ENCODE measurements at places on chromosomes 4 and X.

DNA sequence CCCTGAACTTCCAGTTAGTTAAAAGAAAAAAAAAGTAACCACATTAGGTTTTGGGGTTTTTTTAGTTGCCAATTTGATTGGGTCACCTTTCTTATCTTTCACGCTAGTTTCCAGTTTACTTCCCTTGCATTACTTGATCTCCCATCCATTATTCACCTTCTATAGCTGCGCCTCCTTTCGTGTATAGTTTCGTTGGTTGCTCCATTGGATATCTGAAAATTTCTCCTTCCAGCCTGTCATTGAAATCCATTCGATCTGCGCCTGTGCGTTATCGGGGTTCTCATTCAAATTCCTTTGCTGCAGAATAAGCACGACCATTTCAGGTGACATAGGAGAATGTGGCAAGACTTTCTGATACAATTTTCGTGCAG is 764 bp downstream of the TRAPPC11 start:
- DNase-seq = no peak

- no peak for DNase-seq
These were observed 78.8 kb upstream of the PRPS1 start for GRCh38 chrX:107549504-107549903.

DNA sequence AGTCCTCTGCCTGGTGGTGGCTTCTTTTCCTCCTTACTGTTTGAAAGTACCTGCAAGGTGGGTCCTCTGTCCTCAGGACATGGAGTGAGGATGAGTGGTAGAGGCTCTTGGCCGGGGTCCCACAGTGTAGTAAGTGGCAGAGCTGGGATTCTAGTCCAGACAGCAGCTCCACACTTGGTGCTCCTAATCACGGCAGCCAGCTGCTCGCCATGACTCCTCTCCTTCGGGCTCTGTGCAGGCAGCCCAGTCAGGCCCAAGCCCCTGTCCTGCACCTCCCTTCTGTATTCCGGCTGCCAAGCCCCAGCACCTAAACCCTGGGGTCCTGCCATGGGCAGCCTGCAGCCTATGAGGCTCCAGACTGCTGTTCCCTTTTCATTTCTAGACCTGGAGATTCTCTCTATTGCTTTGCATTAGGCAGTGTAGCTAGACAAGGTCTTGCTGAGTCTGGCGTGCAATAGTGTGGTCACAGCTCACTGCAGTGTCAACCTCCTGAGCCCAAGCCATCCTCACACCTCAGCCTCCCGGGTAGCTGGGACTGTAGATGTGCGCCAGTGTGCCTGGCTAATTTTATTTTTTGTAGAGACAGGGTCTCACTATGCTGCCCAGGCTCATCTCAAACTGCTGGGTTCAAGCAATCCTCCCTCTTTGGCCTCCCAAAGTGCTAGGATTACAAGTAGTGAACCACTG is 24.9 kb downstream of the NSD2 start:
- DNase-seq = no peak

DNA sequence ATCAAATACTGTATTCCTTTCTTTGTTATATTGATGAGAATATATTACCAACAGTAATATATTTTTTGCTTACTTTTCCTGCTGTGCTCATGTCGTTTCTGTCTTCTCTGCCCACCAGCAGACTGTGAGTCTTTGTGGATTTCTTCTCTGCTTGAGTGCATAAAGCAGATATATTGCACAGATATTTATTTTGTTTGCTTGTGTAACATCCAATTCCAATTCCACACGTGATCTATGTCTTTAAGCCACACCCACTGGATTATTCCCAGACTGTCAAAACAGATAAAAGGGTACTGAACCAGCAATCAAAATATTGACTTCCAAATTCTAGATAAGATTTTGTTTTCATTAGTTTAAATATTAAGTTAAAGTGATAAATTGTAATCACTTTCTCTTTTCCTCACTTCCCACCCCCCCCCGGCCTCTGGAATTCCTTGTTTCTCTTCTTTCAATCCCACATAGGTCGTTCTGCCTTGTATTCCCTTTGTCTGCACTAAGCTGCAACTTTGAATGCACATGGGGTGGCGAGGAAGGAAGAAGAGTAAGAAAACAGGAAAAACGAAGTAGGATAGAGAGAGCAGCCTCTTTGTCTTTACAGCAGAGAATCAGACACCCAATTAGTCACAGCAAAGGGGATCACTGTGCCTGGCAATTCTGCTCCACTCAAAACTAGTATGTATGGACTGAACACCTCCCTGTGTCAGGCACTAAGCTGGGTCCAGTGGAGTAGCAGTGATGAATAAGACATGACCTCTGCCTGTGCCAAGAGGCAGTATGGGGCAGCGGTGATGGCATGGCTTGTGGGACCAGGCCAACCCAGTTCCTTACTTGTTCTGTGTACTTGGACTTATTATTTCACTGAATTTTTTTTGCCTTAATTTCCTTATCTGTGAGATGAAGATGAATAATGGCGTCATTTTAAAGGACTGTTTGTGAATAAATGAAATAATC is at the start of gene ADH1B:
Gene ADH1B, minus strand, starts transcription at position 161 of the 951 bp plus-strand sequence. Its CDS starts 70 bp downstream, at position 91.
- no peak for DNase-seq

GRCh38 chr4:6607368-6608055 is 32.5 kb downstream of the MAN2B2 start:
- DNase-seq = no peak

GRCh38 chr4:5797866-5798265 is 86.9 kb downstream of the EVC start:
- no peak for DNase-seq

DNA sequence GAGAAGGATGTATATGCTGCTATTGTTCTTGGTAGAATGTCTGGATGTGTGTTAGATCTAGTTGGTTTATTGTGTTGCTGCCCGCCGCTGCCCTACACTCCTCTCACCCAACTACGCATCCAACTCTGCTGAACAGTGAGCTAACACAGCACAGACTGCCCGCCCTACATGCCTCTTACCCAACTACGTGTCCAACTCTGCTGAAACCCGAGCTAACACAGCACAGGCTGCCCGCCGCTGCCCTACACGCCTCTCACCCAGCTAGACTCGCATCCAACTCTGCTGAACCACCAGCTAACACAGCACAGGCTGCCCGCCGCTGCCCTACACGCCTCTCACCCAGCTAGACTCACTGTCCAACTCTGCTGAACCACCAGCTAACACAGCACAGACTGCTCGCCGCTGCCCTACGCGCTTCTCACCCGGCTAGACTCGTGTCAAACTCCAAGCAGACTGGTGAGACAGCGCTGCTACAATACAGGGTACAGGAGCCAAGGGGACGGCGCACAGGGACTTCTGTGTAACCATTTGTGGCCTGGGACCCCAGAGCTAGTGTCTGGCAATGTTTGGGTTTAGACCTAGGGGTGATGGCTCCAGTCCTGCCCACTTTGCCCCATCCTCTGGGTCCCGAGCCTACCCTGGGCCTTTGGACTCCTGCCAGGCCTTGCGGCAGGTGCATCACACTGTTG is 11.6 kb upstream of the CTBP1 start:
- no peak for DNase-seq

- no peak for DNase-seq
These were observed 14.1 kb downstream of the FAM149A start for GRCh38 chr4:186118582-186118981.

GRCh38 chr4:180261346-180261745 is 1981.9 kb upstream of the TENM3 start:
- DNase-seq = no peak

DNA sequence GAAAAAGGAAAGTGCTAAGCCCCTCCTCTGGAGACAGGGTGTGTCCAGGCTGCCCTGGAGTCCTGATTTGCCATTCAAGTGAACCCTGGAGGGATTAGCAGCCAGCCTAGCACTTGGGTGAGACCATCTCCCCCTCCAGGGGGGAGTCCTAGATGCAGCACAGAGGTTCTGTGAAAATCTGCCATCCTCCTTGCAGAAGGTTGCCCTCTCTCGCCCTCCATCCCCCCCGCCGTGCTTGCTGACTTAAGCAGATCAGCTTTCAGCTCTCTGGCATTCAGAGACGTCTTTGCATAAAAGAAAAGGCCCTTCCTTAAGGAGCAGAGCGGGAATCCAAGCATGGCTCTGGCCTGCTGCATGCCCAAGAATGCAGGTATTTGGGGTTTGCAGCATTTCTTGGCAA is 102.1 kb upstream of the SCML1 start:
- no peak for DNase-seq
